ENCODE measurements at places on chromosomes 12 and 14. TPM values are rescaled to one million over a fixed set of nuclear protein-coding genes. Genes with fewer than 3 reads are reported as not detected.
A peak's percentile ranks its signal among the peaks of the same experiment; 100 is the strongest.

- H3K4me3 ChIP-seq, result no peak overlapping the region
- H3K27ac ChIP-seq, result no peak overlapping the region
- H3K36me3 ChIP-seq, result no peaks in the 10 kb centered on the region
Observed at GRCh38 chr12:85527192-85527591, 247.2 kb downstream of the ALX1 start.

SENP1 gene
- 41.4 TPM for total RNA-seq

- H3K4me1 ChIP-seq, result peaks cover 8% of the 10 kb centered on the region
- peak overlapping the region; percentile 47 for H3K4me3 ChIP-seq
- no peaks in the 10 kb centered on the region for H3K27me3 ChIP-seq
- no peak overlapping the region for H3K27ac ChIP-seq
Observed at GRCh38 chr14:100283984-100284881, 22.0 kb downstream of the SLC25A29 start.

GRCh38 chr12:116714175-116714574 lies 23.7 kb downstream of the SPRING1 start:
- peaks cover 3% of the 10 kb centered on the region for H3K36me3 ChIP-seq
- H3K4me3 ChIP-seq, result no peak overlapping the region
- H3K27ac ChIP-seq, result no peak overlapping the region
- DNase-seq, result no peak
- H3K4me1 ChIP-seq, result peaks cover 4% of the 10 kb centered on the region

DNA sequence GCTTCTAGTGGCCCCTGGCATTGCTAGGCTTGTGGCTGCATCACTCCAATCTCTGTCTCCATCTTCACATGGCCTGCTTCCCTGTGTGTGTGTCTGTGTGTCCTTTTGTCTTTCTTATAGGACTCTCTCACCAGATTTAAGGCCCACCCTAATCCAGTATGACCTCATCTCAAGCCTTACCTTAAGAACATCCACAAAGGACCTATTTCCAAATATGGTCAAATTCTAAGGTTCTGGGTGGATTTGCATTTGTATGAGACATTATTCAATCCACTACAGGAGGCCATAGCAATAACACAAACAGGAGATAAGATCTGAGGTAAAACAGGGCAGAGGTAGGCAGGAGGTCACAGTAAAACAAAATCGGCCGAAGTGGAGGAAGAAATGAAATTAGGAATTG lies 375.9 kb downstream of the BTG1 start:
- DNase-seq, result no peak
- H3K4me1 ChIP-seq, result peaks cover 8% of the 10 kb centered on the region
- no peak overlapping the region for H3K4me3 ChIP-seq
- H3K27me3 ChIP-seq, result no peaks in the 10 kb centered on the region
- no peak overlapping the region for H3K27ac ChIP-seq

KCNMB4 gene
- total RNA-seq, result 0.54 TPM

- DNase-seq, result no peak
- H3K36me3 ChIP-seq, result peaks cover 9% of the 10 kb centered on the region
- no peak overlapping the region for H3K27ac ChIP-seq
- H3K4me3 ChIP-seq, result no peak overlapping the region
- H3K4me1 ChIP-seq, result no peaks in the 10 kb centered on the region
Observed at GRCh38 chr14:30710876-30711275, 88.8 kb downstream of the SCFD1 start.

ADGRD1 gene
- total RNA-seq, result not detected

- no peaks in the 10 kb centered on the region for H3K4me1 ChIP-seq
- no peak overlapping the region for H3K4me3 ChIP-seq
- no peak for DNase-seq
- peaks cover 6% of the 10 kb centered on the region for H3K36me3 ChIP-seq
- no peak overlapping the region for H3K27ac ChIP-seq
Observed at GRCh38 chr12:50916292-50916691, 36.1 kb upstream of the HIGD1C start.

GRCh38 chr12:106582249-106582591 lies 584 bp upstream of the RFX4 start:
- no peaks in the 10 kb centered on the region for H3K36me3 ChIP-seq
- peaks cover 35% of the 10 kb centered on the region for H3K4me1 ChIP-seq
- no peak for DNase-seq
- H3K27ac ChIP-seq, result no peak overlapping the region
- H3K27me3 ChIP-seq, result peaks cover 76% of the 10 kb centered on the region

LRP10 gene
- total RNA-seq, result 71.9 TPM

DNA sequence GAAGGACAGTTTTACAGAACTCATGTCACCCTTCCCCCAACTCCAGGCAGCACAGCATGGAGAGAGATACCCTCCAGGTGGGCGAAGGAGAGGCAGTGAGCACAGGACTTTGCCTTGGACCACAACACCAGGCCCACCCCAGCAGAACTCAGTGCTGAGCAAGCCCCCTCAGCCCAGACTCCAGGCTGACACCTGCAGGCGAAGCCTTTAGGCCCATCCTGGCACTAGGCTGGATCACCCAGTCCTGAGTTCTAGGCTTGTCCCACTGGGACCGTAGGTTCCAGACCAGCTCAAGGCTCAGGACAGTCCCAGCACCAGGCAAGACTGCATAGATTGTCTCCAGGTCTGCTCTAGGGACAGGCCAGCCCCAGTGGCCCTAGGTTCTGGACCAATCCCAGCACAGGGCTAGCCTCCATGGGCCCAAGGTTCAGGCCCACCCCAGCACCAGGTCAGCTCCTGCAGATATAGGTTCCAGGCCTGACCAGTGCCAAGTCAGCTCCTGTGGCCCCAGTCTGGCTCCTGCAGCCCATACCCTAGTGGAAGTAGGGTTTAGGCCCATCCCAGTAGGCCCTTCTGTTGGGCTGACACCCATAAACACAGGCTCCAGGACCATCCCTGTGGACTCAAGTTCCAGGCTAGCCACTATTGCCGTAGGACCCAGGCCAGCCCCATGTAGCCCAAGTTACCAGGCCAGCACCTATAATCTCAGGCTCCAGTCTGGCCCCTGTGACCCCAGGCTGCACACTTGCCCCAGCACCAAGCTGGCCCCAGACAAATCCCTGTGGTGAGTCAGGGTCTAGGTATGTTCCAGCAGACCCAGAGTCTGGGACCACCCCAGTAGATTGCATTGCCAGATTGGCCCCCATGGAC lies 9.4 kb downstream of the WASHC3 start:
- H3K4me1 ChIP-seq, result peaks cover 18% of the 10 kb centered on the region
- H3K4me3 ChIP-seq, result no peak overlapping the region
- H3K27ac ChIP-seq, result no peak overlapping the region
- no peaks in the 10 kb centered on the region for H3K27me3 ChIP-seq
- DNase-seq, result no peak

GRCh38 chr14:45028107-45028626 lies 55.7 kb upstream of the PRPF39 start:
- H3K27ac ChIP-seq, result no peak overlapping the region
- no peak for DNase-seq
- H3K27me3 ChIP-seq, result no peaks in the 10 kb centered on the region
- peaks cover 7% of the 10 kb centered on the region for H3K36me3 ChIP-seq
- no peak overlapping the region for H3K4me3 ChIP-seq
- no peaks in the 10 kb centered on the region for H3K4me1 ChIP-seq

DNA sequence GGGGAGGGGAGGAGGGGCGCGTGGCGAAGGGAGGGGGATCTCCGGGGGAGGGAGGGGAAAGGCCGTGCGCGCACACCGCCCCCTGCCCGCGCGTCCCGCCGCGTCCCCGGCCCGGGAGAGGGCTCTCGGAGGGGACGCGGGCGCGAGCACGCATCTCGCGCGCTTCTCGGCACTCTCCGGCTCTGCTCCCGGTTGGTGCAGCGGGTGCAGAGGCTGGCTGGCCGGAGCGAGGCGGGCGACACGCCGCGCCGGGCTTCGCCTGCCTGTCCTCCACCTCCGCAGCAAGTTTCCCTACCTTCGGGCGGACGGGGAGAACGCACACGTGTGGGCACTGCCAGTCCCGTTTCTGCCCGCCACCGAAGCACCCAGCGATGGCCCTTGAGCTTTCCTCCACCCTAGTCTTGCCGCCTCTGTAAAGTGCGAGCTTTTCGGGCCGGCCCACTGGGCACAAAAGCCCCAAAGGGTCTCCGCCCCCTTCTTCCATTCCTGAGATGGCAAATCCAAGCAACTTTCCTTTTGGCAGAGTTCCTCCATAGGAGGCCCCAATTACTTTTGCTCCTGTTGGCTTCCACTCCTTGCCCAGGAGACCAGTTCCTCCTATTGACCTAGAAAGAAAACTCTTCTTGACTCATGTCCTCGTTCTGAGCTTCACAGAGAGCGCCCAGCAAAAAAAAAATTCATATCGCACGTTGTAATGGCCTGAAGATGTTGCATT lies 363 bp upstream of the CSAD start:
- H3K4me1 ChIP-seq, result peaks cover 50% of the 10 kb centered on the region
- peaks cover 24% of the 10 kb centered on the region for H3K36me3 ChIP-seq
- H3K4me3 ChIP-seq, result peak overlapping the region; percentile 87
- DNase-seq, result peak; percentile 75
- no peaks in the 10 kb centered on the region for H3K27me3 ChIP-seq
- H3K27ac ChIP-seq, result peak overlapping the region; percentile 96

DNA sequence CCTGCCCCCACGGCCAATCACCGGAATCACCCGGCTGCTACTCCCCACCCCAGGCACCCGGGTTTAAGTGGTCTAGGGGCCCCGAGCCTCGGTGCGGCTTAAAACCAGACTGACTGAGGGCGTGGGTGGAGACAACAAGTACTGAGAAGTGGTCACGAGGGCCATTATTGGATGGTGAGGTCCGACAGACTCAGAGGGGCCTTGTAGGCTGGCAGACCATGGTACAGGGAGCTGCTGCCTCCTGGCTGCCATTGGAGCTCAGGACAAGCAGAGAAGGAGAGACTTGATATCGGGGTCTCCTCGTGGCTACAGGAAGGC lies 54.1 kb downstream of the FBRSL1 start:
- H3K36me3 ChIP-seq, result no peaks in the 10 kb centered on the region
- DNase-seq, result no peak
- no peak overlapping the region for H3K4me3 ChIP-seq
- H3K27ac ChIP-seq, result no peak overlapping the region
- peaks cover 2% of the 10 kb centered on the region for H3K4me1 ChIP-seq

LGALS3 gene
- total RNA-seq, result 1.3 TPM

CCDC196 gene
- not detected for total RNA-seq

PPP2R5C gene
- 294 TPM for total RNA-seq

DNA sequence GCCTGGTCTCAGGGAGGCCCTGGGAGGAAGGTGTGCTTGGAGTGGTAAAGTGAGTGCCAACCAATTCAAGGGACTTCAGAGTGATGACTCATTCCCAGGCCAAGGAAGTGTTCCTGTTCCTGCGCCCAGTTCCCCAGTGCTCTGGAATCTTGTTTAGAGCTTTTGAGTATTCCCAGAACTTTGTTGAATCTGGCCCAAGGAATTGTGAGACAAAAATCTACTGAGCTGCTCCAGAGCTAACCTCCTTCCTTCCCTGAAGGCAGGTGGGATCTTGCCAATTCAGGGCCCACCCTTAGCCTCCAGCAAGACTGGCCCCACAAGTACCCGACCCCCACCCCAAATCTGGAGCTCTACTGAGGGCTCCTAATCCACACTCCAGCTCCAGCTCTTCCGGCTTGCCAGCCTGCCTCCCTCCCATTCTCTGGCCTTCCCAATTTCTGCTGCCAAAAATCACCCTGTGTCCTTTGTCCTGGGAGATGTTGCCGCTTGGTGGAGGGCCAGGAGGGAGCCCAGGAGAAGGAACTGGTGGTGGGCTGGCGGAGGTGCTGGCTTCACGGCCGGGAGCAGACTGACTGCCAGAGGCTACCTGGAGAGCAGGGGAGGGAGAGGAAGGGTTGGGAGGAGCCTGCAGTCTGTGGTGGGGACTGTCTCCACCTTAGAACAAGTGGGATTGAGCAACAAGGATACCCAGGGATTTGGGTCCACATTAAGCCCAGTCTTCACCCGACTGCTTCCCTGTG lies 2.0 kb upstream of the ATN1 start:
- peaks cover 45% of the 10 kb centered on the region for H3K4me1 ChIP-seq
- peaks cover 4% of the 10 kb centered on the region for H3K36me3 ChIP-seq
- no peaks in the 10 kb centered on the region for H3K27me3 ChIP-seq

DNA sequence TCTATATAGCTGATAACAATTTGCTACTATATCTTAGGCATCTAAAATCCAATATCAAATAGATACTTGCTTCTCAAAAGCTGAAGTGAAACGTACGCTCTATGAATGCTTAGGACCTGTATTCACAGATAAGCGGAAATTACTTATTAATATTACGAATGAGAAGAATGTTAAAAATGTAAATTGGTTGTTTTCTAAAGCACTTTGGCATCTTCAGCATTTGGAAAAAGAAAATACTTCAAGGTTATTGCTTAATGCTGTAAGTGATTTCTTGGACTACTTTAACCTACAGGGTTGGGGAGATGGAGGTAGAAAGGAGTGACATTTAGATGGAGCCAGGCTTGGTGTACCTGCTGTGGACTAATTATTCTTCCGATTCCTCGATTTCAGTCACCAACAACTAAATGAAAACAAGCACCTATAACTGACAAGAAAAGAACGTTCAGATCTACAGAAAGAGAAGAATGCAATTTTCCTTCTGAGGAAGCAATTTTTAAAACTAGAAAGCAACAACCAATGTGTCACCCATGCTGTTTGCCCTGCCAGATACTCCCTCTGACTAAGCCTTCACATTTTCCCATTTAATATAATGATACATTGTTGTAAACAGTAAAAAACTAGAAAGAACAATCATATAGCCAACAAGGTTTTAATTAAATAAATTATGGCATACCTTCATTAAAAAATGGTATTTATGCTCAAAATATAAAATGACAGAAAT lies 49.3 kb downstream of the SLC25A21 start:
- no peaks in the 10 kb centered on the region for H3K36me3 ChIP-seq
- H3K4me1 ChIP-seq, result no peaks in the 10 kb centered on the region
- no peak overlapping the region for H3K27ac ChIP-seq

LALBA gene
- total RNA-seq, result not detected

GRCh38 chr14:23950411-23951135 lies 3.0 kb upstream of the DHRS4 start:
- no peak overlapping the region for H3K27ac ChIP-seq
- H3K4me1 ChIP-seq, result peaks cover 31% of the 10 kb centered on the region
- H3K4me3 ChIP-seq, result no peak overlapping the region
- no peaks in the 10 kb centered on the region for H3K27me3 ChIP-seq
- DNase-seq, result no peak
- H3K36me3 ChIP-seq, result peaks cover 2% of the 10 kb centered on the region

- H3K27ac ChIP-seq, result no peak overlapping the region
- H3K27me3 ChIP-seq, result peaks cover 17% of the 10 kb centered on the region
- no peaks in the 10 kb centered on the region for H3K4me1 ChIP-seq
- no peaks in the 10 kb centered on the region for H3K36me3 ChIP-seq
- no peak overlapping the region for H3K4me3 ChIP-seq
Observed at GRCh38 chr12:22722081-22722480, 97.1 kb downstream of the ETNK1 start.

- no peak for DNase-seq
- H3K4me3 ChIP-seq, result no peak overlapping the region
- no peaks in the 10 kb centered on the region for H3K27me3 ChIP-seq
- H3K27ac ChIP-seq, result no peak overlapping the region
- H3K36me3 ChIP-seq, result peaks cover 13% of the 10 kb centered on the region
Observed at GRCh38 chr14:65344011-65344410, 68.5 kb upstream of the FUT8 start.

DNA sequence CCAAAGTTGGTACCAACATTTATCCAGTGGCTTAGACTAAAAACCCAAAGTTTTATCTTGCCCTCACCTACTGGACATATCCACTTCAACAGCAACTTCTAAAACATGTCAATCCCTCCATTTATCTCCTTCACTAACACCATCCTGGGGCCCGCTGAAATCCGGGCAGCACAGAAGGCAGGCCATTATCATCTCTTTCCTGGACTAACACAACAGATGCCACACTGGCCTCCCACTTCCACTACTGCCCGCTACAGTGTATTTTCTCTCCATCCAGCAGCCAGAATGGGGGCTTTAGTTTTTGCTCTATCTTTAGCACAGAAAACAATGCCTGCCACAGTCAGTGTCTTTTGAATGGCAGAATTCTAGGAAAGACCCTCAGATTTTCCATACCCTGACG lies 15.6 kb downstream of the ZFHX2 start:
- no peak for DNase-seq
- no peak overlapping the region for H3K4me3 ChIP-seq
- H3K27ac ChIP-seq, result no peak overlapping the region
- no peaks in the 10 kb centered on the region for H3K36me3 ChIP-seq
